Naive thymus-derived CD4-positive, alpha-beta T cell (primary cell): ENCODE measurements at places on chromosomes 12 and 14. TPM values are rescaled to one million over a fixed set of nuclear protein-coding genes. Genes with fewer than 3 reads are reported as not detected.

SCARB1 gene
- 2.2 TPM for polyA plus RNA-seq

RFLNA gene
- polyA plus RNA-seq, result not detected

AKAP3 gene
- polyA plus RNA-seq, result 2.5 TPM

KRT83 gene
- polyA plus RNA-seq, result not detected

METTL1 gene
- 13.1 TPM for polyA plus RNA-seq

IL22 gene
- polyA plus RNA-seq, result not detected

GLT1D1 gene
- not detected for polyA plus RNA-seq

CYP27B1 gene
- polyA plus RNA-seq, result not detected

NTF3 gene
- not detected for polyA plus RNA-seq

GDF3 gene
- polyA plus RNA-seq, result not detected

CLEC1B gene
- not detected for polyA plus RNA-seq

AMN gene
- polyA plus RNA-seq, result 3.8 TPM

PRH2 gene
- not detected for polyA plus RNA-seq

PTCSC3 gene
- not detected for polyA plus RNA-seq

PTPRO gene
- 6.4 TPM for polyA plus RNA-seq

PPP2R5C gene
- 155 TPM for polyA plus RNA-seq

CLSTN3 gene
- 1.1 TPM for polyA plus RNA-seq

RTL1 gene
- not detected for polyA plus RNA-seq

WIF1 gene
- polyA plus RNA-seq, result not detected

NGB gene
- polyA plus RNA-seq, result not detected

TAS2R20 gene
- 0.15 TPM for polyA plus RNA-seq

TTC9 gene
- polyA plus RNA-seq, result 17.9 TPM

KRT74 gene
- polyA plus RNA-seq, result not detected

SALL2 gene
- 4.2 TPM for polyA plus RNA-seq

GPR84 gene
- not detected for polyA plus RNA-seq

KLRB1 gene
- polyA plus RNA-seq, result 0.43 TPM

PRR13 gene
- 493 TPM for polyA plus RNA-seq

TESPA1 gene
- 183 TPM for polyA plus RNA-seq

TAS2R13 gene
- polyA plus RNA-seq, result not detected

CLEC9A gene
- not detected for polyA plus RNA-seq

KRT4 gene
- not detected for polyA plus RNA-seq

MORN3 gene
- polyA plus RNA-seq, result 8.7 TPM

PTPN6 gene
- polyA plus RNA-seq, result 387 TPM

SUDS3 gene
- polyA plus RNA-seq, result 13.4 TPM

HOXC12 gene
- not detected for polyA plus RNA-seq

DCD gene
- polyA plus RNA-seq, result not detected

RNFT2 gene
- 1.8 TPM for polyA plus RNA-seq

TC2N gene
- 167 TPM for polyA plus RNA-seq

C1S gene
- polyA plus RNA-seq, result not detected

PARPBP gene
- 1.7 TPM for polyA plus RNA-seq

ENO2 gene
- 31.0 TPM for polyA plus RNA-seq

DIO3 gene
- not detected for polyA plus RNA-seq

MYG1 gene
- polyA plus RNA-seq, result 69.6 TPM

ZDHHC22 gene
- not detected for polyA plus RNA-seq

TRMT61A gene
- 6.3 TPM for polyA plus RNA-seq

OTX2 gene
- polyA plus RNA-seq, result not detected

KRT77 gene
- polyA plus RNA-seq, result 0.08 TPM

HOXC6 gene
- not detected for polyA plus RNA-seq

MYO1H gene
- not detected for polyA plus RNA-seq

DTX3 gene
- 6.7 TPM for polyA plus RNA-seq

STAB2 gene
- polyA plus RNA-seq, result not detected

LTB4R gene
- polyA plus RNA-seq, result 9.1 TPM

SLC5A8 gene
- polyA plus RNA-seq, result not detected

RD3L gene
- polyA plus RNA-seq, result not detected

DPPA3 gene
- polyA plus RNA-seq, result not detected

SLCO1A2 gene
- polyA plus RNA-seq, result not detected

AHNAK2 gene
- not detected for polyA plus RNA-seq

SLC17A8 gene
- not detected for polyA plus RNA-seq

IFNG-AS1 gene
- polyA plus RNA-seq, result 0.17 TPM
